ENCODE measurements at places on chromosomes 16 and 17.

DNA sequence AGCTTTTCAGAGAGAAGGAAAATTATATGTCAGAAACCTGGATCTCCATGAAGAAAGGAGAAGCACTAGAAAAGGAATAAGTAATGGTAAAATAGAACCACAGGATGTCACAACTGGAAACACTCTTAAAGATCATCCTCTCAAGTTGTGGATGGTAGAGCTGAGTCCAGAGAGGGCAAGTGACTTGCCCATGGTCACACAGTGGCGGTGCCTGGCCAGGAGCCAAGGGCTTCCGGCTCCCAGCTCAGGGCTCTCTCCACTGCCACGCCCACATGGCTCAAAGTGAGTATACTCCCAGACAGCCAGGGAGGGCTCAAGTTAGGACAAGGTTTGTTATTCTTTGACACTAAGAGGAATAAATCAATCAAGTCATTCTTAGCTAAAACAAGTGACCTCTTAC, 159.8 kb downstream of the COPRS start:
- no peak for DNase-seq

DNA sequence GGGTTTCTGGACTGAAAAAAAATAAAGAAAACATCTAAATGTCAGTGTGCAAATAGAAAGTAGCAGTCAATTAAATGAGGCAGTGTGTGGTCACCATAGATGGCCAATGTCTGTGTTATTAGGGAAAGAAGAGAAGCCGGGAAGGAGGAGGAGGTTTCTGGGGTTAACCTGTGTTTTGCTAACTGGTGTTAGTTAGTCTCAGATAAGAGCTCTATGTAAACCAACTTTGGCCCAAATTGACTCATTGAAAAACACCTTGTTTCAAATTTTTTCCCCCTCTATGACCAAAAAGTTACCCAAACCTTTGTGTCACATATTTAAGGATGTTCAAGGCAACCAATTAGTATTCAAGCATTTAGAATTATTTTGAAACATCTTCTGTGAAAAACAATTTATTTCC, 530.9 kb downstream of the MAF start:
- DNase-seq: no peak

DNA sequence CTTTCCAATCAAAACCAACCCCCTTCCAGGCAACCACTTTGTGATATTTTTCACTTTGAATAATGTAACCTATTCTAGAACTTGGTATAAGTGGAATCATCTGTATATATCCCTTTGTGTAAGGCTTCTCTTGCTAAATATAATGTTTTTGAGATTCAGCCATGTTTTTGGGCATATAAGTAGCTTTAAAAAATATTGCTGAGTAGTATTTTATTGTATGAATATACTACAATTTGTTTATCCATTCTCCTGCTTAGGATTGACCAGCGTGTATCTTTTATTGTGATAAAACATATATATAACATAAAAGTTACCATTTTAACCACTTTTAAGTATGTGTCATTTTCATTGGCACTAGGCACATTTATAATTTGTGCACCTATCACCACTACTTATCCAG, 79.8 kb upstream of the GPR139 start:
- DNase-seq: no peak

DNA sequence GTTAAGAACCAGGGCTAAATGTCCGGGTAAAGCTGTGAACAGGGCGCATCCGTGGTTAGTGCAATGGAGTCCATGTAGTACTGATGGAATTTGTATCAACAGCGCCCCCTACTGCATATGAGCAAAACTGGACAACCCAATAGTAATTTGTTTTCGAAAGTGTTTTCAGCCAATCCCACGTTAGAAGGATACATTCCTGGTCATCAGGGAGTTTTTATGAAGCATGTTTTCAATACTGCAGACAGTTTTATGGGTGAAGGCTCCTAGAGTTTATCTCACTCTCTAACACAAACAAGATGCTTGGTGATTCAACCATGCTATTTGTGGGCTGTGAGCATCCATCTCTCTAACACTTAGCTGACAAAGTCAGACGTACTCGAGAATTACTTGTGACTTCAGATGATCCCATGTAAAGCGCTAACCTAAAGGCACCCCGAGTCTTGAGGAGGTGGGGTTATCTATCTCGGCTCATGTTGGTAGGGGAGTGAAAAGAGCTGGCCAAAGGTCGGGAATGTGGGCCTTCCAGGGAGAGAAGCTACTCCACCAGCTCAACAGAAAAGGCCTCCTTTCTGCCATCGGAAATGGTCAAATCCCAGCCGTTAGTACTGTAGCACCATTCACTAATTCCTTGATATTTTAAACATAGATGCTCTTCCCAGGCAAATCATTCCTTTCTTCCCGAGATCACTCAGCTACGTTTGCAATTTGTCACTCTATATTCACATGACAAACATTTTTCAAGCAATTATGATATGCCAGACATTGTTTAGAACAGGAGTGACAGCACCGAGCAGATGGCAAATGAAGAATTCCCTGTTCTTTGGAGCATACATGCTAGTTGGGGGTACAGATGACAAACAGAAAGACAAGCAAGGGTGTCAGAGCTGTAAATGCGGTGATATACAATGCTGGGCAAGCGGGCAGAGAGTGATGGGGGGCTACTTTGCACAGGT, 46.9 kb upstream of the HNF1B start:
- peak; percentile 50 for DNase-seq

GRCh38 chr17:65601881-65602280, 40.4 kb upstream of the AXIN2 start:
- DNase-seq: no peak

DNA sequence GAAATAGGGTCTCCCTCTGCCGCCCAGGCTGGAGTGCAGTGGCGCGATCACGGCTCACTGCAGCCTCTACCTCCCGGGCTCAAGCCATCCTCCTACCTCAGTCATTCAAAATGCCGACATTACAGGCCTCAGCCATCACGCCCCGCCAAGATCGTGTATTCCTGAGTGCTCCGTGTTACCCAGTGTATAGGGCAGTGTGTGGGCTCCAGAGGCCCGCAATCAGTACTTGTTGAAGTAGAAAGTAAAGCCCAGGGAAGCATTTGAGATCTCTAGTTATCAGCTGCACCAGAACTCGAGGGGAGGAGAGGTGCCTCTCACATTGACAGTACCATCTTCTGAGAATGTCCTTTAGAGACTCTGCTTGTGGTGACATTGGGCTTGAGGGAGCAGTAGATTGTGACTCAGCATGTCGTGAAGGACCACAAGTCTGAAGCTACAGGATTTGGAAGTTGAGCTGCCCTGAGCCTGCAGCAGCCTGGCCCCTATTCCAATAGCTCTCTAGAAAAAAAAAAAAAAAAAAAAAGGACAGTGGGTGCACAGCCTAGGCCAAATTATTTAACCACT, 1.1 kb upstream of the PRPSAP1 start:
- DNase-seq: no peak

DNA sequence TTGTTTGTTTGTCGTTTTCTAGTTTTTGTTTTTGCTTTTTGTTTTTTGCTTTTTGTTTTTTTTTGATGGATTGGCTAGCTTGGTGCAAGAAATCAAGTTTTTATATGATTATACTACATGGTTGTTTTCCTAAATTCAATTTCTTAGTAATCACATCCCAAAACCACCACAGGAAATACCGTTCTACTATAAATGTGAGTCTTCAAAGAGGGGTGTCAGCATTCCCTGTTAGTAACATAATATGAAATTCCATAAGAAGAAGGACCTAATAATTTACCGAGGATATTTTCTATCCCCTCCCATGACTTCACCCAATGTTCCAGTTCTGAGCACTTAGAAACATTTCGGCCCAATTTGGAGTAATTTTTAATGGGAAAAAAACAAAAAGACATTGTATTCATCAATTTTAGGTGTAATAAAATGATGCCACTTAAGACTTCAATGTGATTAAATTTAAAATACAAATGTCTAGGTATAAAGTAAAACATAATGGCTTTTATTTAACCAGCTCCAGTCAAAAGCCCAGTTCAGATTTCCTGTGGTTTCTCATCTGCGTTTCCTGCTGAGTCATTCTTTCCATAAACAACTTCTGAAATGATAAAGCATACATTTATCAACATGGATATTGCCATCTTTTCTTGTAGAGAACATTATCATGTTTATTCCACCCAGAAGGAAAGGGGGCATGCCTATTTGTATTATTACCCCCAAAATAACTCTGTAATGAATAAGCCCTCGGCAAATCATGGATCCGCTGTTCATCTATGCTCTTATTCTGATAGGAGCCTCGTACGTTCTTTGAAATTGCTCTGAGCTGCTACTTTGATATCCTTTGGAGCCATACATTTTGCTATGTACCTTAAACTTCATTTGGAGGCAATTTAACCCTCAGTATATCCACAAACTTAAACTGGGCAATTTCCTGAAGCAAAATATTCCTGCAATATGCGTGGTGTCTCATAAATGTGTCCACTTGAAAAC, 28.1 kb downstream of the HSBP1 start:
- no peak for DNase-seq

GRCh38 chr16:732332-732731, 5.4 kb downstream of the HAGHL start:
- DNase-seq: no peak

DNA sequence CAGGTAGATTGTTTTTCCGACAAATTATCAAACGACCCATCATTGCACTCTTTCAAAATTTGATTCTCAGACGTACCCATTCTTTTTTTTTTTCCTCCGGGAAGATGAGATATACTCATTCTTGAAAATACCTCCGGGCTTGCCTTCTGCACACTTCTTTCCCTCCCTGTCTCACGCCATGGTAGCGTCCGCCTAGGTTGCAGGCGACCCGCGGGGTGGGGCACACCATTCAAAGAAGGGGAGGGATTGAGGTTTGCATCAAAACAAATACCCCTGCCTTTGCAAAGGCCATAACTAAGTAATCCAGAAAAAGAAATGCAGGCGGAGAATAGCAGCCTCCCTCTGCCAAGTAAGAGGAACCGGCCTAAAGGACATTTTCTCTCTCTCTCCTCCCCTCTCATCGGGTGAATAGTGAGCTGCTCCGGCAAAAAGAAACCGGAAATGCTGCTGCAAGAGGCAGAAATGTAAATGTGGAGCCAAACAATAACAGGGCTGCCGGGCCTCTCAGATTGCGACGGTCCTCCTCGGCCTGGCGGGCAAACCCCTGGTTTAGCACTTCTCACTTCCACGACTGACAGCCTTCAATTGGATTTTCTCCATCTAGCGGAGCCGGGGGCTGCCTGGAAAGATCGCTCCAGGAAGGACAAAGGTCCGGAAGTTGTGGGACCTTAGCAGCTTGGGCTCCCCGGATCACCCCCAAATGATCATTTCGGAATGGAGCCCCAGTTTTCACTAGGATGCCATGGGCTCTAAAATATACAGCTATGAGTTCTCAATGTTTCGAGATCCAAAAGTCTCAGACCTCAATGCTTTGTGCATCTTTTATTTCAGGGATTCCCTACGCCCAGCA, 843 bp downstream of the TP53 start:
- DNase-seq: peak; percentile 81

DNA sequence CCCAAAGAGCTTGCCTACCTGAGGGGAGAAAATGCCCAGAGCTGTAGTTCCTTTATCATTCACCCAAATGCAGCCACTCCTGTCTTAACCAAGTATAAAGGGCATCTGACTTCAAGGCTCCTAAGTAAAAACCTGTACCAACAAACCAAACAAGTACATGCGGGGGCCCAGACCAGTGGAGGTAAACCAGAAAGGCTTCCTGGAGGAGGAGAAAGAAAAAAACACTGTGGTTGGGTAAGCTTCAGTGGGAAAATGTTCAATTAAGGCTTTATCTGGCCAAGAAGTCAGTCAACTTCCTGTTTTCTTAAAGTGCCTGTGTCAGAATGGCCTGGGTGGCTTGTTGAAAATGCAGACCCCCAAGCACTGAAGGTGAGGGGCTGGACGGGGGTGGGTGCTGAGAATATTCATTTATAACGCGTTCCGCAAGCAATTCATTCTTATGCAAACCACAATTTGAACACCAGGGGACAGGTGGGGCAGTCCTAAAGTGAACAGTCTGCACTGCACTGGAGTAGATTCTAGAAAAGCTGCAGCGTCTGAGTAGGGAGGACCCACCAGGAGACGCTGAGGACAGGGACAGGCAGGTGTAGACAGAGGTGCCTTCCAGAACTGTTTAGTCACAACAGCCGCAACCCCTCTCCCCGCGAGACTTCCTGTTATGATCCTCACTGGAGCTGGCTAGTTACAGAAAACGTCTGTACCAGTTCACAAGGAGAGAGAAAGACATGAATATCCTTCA, 467.1 kb downstream of the SOX9 start:
- peak; percentile 9 for DNase-seq

DNA sequence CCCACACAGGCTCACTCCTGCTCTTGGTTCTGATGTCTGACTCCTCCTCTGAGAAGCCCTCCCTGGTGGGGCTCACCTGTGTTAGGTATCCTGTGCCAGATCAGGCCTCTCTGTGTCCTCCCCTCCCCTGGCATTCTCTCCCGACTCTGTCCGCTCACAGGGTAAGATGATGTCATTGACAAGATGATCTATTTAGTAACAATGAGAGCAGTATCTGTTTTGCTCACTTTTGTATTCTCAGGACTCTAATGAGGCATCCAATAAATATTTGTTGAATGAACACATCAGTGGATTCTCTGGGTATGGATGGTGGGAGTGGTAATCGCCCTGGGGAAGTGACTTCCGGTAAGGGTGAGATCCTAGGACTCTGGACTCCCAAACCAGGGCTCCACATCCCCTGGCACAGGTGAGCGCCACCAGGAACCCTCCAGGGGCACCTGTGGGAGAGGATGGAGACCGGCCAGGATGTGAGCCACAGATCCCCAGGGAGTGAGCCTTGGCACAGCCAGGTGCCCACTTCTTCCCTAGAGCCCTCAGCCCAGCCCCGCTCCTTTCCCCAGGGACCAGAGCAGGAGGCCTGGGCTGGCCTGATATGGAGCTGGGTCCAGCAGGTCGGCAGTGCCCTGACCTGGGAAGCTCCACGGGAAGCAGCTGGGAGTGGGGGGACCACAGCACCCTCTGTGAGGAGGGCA, 5.4 kb upstream of the HAP1 start:
- no peak for DNase-seq

- no peak for DNase-seq
Measured at GRCh38 chr16:51880776-51881175, 666.2 kb downstream of the TOX3 start.

DNA sequence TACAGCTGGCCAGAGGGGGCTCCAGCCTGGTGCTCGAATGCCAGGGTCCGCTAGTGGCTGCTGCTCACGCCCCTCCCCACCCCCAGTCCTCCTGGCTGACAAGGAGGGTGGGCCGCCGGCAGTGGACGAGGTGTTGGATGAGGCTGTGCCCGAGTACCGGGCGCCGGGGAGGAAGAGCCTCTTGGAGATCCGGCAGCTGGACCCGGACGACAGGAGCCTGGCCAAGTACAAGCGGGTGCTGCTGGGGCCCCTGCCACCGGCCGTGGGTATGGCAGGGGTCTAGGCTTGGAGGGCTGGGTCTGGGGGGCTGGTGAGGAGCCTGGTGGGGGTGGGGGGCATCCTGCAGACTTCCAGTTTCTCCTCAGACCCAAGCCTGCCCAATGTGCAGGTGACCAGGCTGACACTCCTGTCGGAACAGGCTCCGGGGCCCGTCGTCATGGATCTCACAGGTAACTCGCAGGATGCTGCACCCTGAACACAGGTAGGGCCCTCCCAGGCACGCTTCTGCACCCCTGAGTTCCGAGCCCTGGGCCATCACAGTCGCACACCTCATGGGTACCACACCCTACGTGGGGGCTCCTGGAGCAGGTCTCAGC, 1.2 kb upstream of the PDIA2 start:
- no peak for DNase-seq

GRCh38 chr16:82016263-82016662, 5.0 kb upstream of the SDR42E1 start:
- no peak for DNase-seq

- DNase-seq: no peak
Measured at GRCh38 chr16:28264656-28265055, 27.7 kb upstream of the SBK1 start.
